Thyroid gland (tissue), 4 donors: ENCODE measurements at places on chromosomes 16 and 17. TPM values are rescaled to one million over a fixed set of nuclear protein-coding genes. Genes with fewer than 3 reads are reported as not detected.

GRCh38 chr17:44970136-44970741 lies 2.1 kb upstream of the C1QL1 start:
- peaks cover 10% of the 10 kb centered on the region for H3K27me3 ChIP-seq
- H3K4me3 ChIP-seq = no peak overlapping the region
- H3K36me3 ChIP-seq = no peaks in the 10 kb centered on the region
- H3K4me1 ChIP-seq = peaks cover 16% of the 10 kb centered on the region
- no peak overlapping the region for H3K27ac ChIP-seq
- peak; percentile 84 for DNase-seq

- H3K36me3 ChIP-seq = no peaks in the 10 kb centered on the region
- peaks cover 27% of the 10 kb centered on the region for H3K4me1 ChIP-seq
- peak within 1 kb of the TSS; percentile 50 for H3K4me3 ChIP-seq
- no peaks in the 10 kb centered on the region for H3K27me3 ChIP-seq
- H3K27ac ChIP-seq = peak within 1 kb of the TSS; percentile 88
Observed at GRCh38 chr17:76384222-76384986, at the start of gene SPHK1. Gene SPHK1 (plus strand): TSS chr17:76384609. CDS start chr17:76385645, 1,036 bp downstream.

Gene RAB11FIP4
- 44.5 TPM for total RNA-seq

GRCh38 chr16:71188956-71189712 lies 41.4 kb downstream of the HYDIN start:
- no peak for DNase-seq
- H3K27me3 ChIP-seq = no peaks in the 10 kb centered on the region
- no peaks in the 10 kb centered on the region for H3K36me3 ChIP-seq
- H3K4me1 ChIP-seq = no peaks in the 10 kb centered on the region

- DNase-seq = no peak
- H3K4me1 ChIP-seq = peaks cover 7% of the 10 kb centered on the region
- no peak overlapping the region for H3K27ac ChIP-seq
- H3K27me3 ChIP-seq = peaks cover 11% of the 10 kb centered on the region
Observed at GRCh38 chr17:4585638-4585994, 1.3 kb downstream of the SMTNL2 start.

Gene SCNN1G
- 5.9 TPM for total RNA-seq

Gene IRF8
- total RNA-seq = 3.6 TPM

DNA sequence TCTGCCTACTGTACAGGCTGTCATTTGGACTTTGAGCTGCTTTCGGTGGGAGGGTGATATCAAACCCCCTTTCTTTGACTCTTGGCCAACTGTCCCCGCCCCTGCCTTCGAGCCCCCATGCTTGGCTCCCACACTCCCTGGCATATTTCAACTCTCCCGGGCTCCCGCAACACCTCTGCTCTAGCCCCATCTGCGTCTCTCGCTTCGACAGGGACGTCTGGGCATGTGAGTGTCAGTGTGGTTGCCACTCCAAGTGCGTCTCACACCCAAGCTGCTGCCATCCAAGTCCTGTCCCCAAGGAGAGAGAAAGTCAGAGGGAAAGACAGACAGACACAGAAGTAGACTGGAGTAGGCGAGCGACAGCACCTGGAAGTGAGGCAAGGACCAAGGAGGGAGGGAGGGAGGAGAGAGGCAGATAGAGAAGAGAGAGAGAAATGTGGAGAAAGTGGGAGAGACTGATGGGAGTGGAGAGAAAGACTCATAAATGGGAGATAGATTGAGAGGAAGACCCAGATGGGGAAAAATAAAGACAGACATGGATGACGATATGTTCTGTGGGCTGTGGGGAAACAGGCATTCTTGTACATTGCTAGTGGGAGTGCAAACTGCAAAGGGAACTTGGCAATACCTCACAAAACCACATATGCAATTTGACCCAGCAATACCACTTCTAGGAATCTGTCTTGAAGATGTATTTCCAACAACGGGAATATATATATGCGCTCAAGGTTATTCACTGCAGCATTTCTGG lies 11.8 kb downstream of the STARD3 start:
- H3K27me3 ChIP-seq = no peaks in the 10 kb centered on the region
- H3K27ac ChIP-seq = no peak overlapping the region
- DNase-seq = no peak
- peaks cover 8% of the 10 kb centered on the region for H3K4me1 ChIP-seq

DNA sequence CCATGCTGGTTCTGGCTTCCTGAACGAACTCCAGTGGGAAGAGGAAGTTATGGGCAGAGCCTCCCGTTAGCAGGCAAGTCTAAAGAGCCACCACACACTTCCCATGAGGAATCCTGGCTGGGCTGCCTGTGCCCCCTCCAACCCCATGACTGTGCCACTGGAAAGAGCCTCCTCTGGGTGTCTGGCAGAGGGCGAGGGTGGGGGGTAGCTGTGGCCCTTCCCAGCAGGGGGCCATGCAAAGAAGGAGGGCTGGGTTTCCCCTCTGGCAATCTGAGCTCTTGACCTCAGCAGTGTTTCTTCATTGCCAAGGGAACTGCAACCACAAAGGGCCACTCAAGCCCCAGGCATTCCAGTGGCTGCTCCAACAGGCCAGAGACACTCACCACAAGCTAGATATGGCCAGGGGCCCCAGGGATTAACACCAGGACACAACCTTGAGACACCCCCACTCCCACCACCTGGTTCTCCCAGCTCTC lies 1.7 kb upstream of the RRAD start:
- no peaks in the 10 kb centered on the region for H3K27me3 ChIP-seq
- DNase-seq = peak; percentile 83
- no peak overlapping the region for H3K4me3 ChIP-seq
- H3K4me1 ChIP-seq = peaks cover 31% of the 10 kb centered on the region

DNA sequence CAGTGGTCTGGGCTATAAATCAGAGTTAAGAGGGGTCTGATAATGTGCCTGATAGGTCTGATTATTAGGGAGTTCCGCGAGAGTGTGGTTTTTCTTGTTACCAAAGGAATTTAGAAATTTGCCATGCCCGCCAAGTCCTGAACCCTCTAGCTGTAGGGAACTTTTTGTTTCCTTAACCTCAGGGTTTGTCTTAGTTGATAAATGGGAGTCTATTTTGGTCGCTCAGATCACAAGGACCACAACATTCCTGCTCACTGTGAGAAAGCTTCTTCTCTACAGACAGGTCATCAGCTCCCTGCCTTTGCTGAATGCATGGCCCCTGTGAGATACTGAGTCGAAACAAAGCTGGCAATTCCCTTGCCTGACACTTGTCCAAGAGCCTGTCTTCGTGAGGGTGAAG lies 497.8 kb downstream of the HS3ST4 start:
- no peaks in the 10 kb centered on the region for H3K4me1 ChIP-seq
- H3K27me3 ChIP-seq = no peaks in the 10 kb centered on the region
- no peak overlapping the region for H3K27ac ChIP-seq
- no peak overlapping the region for H3K4me3 ChIP-seq

DNA sequence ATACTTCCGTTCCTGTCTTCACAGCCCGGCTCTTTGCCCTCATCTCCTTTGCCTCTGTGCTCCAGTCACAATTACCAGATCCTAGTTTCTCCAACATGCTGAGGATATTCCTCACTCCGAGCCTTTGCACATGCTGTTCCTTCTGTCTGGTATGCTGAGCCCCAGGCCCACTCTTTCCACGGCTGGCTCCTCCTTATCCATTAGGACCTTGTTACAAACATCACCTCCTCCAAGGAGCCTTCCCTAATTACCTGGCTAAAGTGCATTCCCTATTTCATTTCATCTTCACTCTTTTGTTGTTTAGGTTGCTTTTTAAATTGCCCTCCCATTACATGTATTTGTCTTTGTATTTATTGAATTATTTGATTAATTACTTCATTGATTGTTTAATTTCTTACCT lies 14.9 kb upstream of the ADGRG1 start:
- H3K4me1 ChIP-seq = peaks cover 41% of the 10 kb centered on the region
- H3K27me3 ChIP-seq = no peaks in the 10 kb centered on the region
- no peak overlapping the region for H3K4me3 ChIP-seq

Gene AXIN2
- 44.7 TPM for total RNA-seq

DNA sequence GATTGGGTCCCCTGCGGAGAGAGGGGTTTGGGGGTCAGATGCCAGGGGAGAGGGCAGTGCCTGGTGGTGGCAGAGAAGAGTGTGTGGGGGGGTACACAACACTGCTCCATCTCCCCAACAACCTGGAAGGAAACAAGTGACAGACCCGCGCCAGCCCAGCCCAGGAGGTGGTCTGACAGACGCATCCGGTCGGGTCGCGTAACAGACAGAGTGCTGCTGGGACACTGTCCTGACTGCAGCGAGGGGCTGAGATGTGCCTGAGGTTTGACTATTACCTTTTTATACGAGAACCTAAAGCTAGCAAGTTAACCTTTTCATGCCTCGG lies 16.2 kb downstream of the UNC13D start:
- no peak for DNase-seq
- H3K4me3 ChIP-seq = no peak overlapping the region
- H3K27ac ChIP-seq = no peak overlapping the region
- no peaks in the 10 kb centered on the region for H3K27me3 ChIP-seq
- peaks cover 21% of the 10 kb centered on the region for H3K36me3 ChIP-seq
- H3K4me1 ChIP-seq = peaks cover 10% of the 10 kb centered on the region

GRCh38 chr16:69925311-69925710 lies 25.8 kb upstream of the CLEC18A start:
- no peaks in the 10 kb centered on the region for H3K27me3 ChIP-seq
- no peak for DNase-seq
- peaks cover 9% of the 10 kb centered on the region for H3K4me1 ChIP-seq
- H3K36me3 ChIP-seq = no peaks in the 10 kb centered on the region

GRCh38 chr16:10935226-10935915 lies 6.9 kb downstream of the DEXI start:
- H3K36me3 ChIP-seq = peaks cover 4% of the 10 kb centered on the region
- no peak overlapping the region for H3K27ac ChIP-seq
- no peak for DNase-seq

DNA sequence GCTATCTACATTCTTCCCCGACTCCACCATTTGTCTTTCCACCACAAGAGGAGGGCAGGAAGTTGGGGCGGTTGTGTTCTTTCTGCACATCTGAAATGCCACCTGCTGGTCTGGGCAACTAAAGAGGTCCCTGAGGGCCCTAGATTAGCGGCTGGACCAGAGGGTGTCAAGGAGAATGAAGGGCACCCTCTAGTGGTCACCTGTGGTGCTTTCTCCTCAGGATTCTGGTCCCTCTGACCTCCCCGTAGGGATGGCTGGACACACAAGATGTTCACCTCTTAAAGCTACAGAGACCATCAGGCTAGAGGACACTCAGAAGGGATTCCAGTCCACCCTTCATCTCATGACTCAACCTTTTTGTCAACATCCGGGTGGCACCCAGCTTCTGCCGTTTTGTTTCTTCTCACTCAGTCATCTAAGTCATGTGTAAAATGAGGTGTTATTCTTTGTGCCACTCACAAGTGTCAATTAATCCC lies 2.9 kb upstream of the SCIMP start:
- no peak overlapping the region for H3K27ac ChIP-seq
- H3K27me3 ChIP-seq = no peaks in the 10 kb centered on the region
- H3K4me3 ChIP-seq = no peak overlapping the region
- H3K36me3 ChIP-seq = no peaks in the 10 kb centered on the region
- peaks cover 7% of the 10 kb centered on the region for H3K4me1 ChIP-seq
- DNase-seq = peak; percentile 50

- H3K27ac ChIP-seq = peak overlapping the region; percentile 100
- H3K4me1 ChIP-seq = peaks cover 72% of the 10 kb centered on the region
- peak; percentile 58 for DNase-seq
- H3K36me3 ChIP-seq = no peaks in the 10 kb centered on the region
- H3K27me3 ChIP-seq = no peaks in the 10 kb centered on the region
- H3K4me3 ChIP-seq = peak overlapping the region; percentile 98
Observed at GRCh38 chr17:7478276-7479212, 887 bp downstream of the ZBTB4 start.

GRCh38 chr17:8275421-8276290 lies 12.8 kb upstream of the RANGRF start:
- H3K4me1 ChIP-seq = peaks cover under 1% of the 10 kb centered on the region
- H3K36me3 ChIP-seq = no peaks in the 10 kb centered on the region
- H3K27me3 ChIP-seq = no peaks in the 10 kb centered on the region
- H3K4me3 ChIP-seq = no peak overlapping the region
- DNase-seq = no peak

Gene DCUN1D3
- total RNA-seq = 13.7 TPM

- H3K4me3 ChIP-seq = no peak overlapping the region
- peaks cover 28% of the 10 kb centered on the region for H3K4me1 ChIP-seq
- H3K27me3 ChIP-seq = no peaks in the 10 kb centered on the region
- peak overlapping the region; percentile 43 for H3K27ac ChIP-seq
- H3K36me3 ChIP-seq = peaks cover 58% of the 10 kb centered on the region
Observed at GRCh38 chr17:76716146-76716838, 5.5 kb upstream of the MXRA7 start.

Gene PLEKHH3
- total RNA-seq = 28.7 TPM

GRCh38 chr17:62819511-62820221 lies 11.6 kb upstream of the MARCHF10 start:
- no peaks in the 10 kb centered on the region for H3K27me3 ChIP-seq
- H3K36me3 ChIP-seq = no peaks in the 10 kb centered on the region
- no peaks in the 10 kb centered on the region for H3K4me1 ChIP-seq

DNA sequence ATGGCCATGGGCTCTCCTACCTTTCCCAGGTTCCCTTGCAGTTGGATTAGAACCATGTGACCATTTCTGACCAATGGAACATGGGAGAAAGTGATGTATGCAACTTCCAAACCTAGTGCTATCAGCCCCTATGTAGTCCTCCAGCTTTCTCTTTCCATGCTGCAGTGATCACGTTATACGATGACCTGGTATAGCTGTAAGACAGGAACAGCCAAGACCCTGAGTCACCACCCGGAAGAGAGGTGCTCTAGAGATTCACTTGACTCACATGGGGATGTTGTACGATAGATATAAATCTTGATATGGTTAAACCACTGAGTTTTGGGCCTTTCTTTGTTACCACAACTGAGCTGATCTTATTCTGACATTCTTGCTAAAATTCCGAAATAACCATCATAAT lies 65.1 kb downstream of the NOG start:
- no peaks in the 10 kb centered on the region for H3K4me1 ChIP-seq
- no peak for DNase-seq
- H3K27me3 ChIP-seq = no peaks in the 10 kb centered on the region
- no peaks in the 10 kb centered on the region for H3K36me3 ChIP-seq
- no peak overlapping the region for H3K27ac ChIP-seq

DNA sequence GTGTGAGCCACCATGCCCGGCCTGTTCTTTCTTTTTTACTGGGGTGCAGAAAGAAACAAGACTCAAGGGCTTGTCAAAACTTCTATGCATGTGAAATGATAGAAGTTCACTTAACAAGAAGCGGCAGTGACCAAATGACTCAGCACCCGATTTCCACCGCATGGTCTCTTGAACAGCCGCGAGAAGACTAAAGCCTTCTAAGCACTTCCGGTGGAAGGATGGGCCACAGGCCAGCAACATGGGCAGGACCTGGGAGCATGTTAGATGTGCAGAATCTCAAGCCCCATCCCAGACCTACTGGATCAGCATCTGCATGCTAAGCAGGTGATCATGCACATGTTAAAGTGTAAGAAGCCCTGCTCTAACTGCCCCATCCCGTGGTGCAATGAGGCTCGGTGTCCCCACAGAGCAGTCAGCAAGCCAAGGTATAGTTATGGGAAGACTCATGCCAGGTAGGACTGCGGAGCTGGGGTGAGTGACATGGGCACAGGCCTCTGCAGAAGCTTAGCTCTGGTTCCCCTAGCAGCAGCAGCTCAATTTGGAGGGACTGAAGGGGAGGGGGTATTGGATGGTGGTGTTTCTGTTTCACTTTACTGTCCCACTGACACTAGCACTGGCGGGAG lies 88.5 kb upstream of the HNF1B start:
- H3K4me3 ChIP-seq = no peak overlapping the region
- peaks cover 22% of the 10 kb centered on the region for H3K4me1 ChIP-seq
- no peaks in the 10 kb centered on the region for H3K27me3 ChIP-seq
